Stimulated activated CD4-positive, alpha-beta T cell treated with anti-CD3 and anti-CD28 coated beads, TNF-alpha, amount 100 ng/mL, for 4 hours (primary cell): ENCODE measurements at places on chromosomes 7 and 10.

GRCh38 chr10:74738985-74739567 lies 87.3 kb upstream of the KAT6B start:
- DNase-seq: no peak

DNA sequence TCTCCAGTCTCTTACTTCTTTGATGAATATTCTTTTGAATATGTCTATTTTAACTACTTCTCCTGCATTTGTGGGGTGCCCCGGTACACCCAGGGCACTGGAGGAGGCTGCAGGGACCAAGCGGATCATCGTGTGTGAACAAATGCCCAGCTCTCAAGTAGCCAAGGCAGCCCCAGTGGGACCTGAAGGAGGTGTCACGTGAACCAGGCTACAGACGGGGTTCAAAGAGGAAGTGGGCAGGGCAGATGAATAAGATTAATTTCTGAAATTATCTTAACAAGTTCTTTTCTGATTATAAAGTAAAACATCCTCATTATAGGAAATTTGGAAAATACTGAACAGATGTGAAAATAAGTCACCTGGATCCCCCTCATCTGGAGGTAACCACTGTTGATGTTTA lies 78.4 kb upstream of the DUSP5 start:
- no peak for DNase-seq

DNA sequence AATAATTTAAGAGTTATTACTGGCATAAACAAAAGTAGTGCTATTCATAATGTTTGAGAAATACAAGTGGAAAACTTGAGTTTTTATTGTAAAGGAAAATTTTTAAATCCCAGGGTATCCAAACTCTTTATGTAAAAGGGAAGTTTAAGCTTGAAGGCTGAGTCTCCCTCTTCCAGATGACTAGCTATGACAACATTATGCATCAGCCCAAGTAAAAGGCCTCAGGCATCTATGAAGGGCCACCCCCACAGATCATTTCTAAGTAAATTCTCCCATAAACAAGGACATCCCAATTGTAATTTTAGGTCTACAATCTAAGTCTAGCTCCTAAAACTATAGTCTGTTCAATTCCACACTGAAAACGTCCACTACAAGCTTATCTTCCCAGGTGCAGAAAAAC lies 166.2 kb upstream of the STEAP1 start:
- no peak for DNase-seq

GRCh38 chr7:25122373-25122772 lies 2.7 kb downstream of the CYCS start:
- DNase-seq: no peak

DNA sequence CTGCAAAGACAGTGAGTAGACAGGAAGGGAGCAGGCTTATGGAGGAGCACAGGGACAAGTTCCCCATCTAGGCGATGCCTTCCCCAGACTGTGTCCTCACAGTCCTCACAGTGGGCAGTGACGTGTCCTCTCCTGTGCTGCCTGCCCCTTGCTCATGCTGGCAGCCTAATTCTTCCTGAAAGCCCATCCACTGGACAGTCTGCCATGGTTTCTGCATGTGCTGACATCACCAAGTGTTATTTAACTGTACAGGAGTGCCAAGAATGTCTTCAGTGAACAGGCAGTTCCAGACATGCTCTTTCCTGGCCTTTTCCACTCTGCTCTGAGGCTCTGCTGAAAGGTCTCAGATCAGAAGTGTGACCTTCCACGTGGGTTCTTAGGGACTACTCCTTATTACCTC lies 54.1 kb downstream of the ZNF248 start:
- DNase-seq: no peak

DNA sequence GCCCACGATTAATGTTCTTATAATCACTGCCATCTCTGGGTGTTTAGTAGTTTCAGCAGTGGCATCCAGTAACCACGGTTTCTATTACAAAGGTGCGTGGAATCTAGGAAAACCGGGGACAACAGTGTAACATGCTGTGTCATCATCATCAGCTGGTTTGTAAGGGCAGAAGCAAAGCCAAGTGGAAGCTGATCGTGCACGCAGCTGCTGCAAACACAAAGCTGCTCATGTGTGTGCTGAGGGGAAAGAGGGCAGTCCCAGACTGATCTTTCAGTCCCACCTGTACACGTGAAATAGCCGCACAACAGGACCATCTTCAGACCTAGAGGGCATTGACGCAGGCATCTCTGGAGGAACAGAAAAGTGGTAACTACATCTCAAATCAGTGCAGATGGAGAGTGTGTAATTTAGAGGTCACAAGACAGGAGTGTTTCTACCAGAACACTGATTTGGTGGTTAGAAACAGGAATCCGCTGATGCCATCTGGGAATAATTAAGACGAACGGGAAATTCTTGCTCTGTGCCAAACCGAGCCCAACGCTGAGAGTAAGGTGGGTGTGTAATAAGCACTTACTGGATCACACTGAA lies 13.4 kb downstream of the ANKRD16 start:
- DNase-seq: no peak

DNA sequence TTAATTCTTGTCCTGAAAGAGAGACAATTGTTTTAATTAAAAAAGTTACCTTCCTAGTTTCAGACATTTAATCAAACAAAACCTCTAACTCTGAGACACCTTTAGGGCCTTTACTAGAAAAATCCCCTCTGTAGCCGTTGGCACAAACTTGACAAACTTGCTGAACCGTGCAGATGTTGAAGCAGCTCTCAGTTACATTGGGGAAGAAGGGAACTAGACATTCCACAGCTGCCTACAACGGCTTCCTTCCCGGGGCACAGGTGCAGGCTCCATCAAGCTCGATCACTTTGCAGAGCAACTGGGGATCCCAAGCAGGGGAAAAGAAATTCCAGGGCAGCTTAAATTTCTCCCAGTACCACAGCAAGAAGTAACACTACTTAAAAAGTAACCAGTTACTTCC lies 141.3 kb downstream of the SKAP2 start:
- no peak for DNase-seq
